ENCODE measurements at places on chromosomes 3 and 15.
A peak's percentile ranks its signal among the peaks of the same experiment; 100 is the strongest.

DNA sequence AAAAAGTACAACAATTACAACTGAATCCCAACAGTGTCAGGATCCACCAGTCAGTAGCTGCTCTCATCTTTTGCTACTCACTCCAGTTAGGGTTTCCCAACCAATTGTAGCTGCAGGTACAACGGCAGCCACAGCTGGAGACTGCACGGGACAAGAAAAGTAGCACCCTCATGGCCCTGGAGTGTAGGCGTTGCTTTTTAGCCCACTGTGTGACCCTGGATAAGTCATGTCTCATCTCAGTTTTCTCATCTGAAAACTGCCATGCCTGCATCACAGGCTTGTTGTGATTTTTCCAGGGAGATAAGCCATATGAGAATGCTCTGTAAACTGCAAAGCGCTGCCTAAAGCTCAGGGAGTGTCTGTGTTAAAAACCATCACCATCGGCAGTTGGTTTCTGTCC is 535.6 kb upstream of the IL12A start:
- DNase-seq = no peak

- peak; percentile 73 for DNase-seq
Observed at GRCh38 chr3:126961791-126962461, 21.0 kb upstream of the PLXNA1 start.

GRCh38 chr3:48684480-48685143 is 1.1 kb downstream of the NCKIPSD start:
- peak; percentile 76 for DNase-seq

DNA sequence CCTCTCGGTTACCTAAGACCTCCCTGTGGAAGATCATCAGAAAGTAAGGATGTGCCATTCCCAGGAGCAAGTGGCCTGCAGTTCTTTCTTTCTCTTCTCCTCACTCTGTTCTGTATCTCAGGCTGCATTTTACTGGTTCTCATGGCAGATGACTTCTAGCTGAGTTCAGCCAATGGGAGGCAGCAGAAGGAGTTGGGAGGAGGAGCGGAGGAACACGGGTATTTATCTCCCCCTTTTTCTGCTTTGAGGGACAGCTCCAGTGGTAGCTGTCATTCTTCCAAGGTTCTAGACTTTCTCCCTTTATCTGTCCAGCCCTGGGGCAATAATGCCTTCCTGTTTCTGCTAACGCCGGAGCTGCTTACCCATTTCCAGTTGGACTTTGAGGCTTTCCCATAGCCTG is 339.9 kb downstream of the NR2F2 start:
- DNase-seq = no peak

DNA sequence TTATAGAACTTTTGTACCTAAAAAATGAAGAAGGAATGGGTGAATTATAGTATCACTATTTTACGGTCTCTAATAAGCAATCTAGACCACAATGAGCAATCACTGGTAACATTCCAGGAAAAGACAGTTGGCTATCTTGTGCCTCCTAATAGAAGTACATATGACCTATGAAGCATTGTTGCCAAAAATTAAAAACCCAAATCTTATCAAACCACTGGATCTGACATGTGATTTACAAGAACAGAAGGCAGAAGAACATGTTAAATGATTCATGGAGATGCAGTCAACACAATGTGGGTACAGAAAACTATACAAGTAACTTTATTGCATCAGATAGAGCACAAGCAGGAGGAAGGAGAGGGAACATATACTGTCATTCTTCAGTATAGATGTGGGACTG is 14.5 kb upstream of the HYKK start:
- DNase-seq = no peak

- DNase-seq = no peak
Observed at GRCh38 chr3:124410471-124410870, 319.8 kb upstream of the UMPS start.
